ENCODE measurements at places on chromosomes 6 and 20. TPM values are rescaled to one million over a fixed set of nuclear protein-coding genes. Genes with fewer than 3 reads are reported as not detected.
A peak's percentile ranks its signal among the peaks of the same experiment; 100 is the strongest.

DNA sequence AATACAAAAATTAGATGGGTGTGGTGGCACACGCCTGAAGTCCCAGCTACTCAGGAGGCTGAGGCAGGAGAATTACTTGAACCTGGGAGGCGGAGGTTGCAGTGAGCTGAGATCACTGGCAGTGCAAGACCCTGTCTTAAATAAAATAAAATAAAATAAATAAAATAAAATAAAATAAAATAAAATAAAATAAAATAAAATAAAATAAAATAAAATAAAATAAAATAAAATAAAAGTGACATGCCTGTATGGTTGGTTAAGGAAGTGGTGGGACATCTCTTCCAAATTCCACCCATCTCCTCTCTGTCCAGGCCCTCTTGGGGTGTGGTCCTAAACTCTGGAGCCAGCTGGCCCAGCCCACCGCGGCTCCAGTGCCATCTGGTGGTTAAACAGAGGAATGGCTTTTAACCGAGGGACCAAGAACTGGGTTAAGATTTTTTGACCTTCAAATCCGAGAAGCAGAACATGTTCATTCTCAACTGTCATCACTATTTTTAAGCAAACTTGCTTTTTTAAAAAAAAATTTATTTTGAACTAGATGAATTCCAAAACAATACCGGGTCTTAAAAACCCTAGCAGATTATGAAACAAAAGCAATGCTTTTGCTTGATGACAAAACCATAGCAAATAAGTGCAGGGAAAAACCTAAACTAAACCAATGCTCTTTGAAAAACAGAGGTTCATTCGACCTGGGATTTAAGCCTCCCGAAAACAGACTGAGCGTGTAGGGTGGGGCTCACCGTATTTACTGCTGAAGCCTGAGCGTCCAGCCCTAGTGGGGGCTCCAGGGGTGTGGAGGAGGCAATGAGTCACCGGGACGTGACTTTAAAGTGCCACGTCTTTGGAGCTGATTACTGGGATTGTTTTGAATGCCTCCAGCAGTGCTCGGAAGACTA is 68.8 kb downstream of the CDC5L start:
- peak; percentile 64 for DNase-seq

The MEI4 gene
- 0.63 TPM for total RNA-seq

DNA sequence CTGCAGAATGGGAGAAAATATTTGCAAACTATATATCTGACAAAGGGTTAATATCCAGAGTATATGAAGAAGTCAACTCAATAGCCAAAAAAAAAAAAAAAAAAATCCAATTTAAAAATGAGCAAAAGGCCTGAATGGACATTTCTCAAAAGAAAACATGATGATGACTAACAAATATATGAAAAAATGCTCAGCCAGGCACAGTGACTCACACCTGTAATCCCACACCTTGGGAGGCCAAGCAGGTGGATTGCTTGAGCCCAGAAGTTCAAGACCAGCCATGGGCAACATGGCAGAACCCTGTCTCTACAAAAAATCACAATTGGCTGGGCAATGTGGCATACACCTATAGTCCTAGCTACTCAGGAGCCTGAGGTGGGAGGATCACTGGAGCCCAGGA is 2.1 kb upstream of the ECHDC1 start:
- no peak for DNase-seq

DNA sequence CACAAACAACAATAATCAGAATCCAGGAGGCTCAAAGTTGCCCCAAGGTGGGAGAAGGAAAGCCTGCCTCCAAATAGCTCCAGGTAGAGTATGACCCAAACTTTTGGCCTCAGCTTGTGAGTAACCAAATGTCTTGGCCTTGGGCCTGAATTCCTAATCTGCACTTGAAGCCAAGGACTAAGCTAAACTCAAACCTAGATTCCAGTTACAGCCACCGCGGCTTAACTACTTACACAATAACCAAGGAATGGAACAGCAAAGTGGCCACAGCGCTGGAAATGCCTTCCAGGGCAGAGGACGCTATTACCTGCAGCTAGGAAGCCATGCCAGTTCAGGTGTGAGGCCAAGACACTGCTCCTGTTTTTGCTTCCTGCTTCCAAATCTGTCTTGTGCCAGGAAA is 4.6 kb downstream of the NINL start:
- no peak for DNase-seq

The HUS1B gene
- 7.0 TPM for total RNA-seq

- DNase-seq: no peak
Measured at GRCh38 chr6:163408352-163408991, 6.0 kb upstream of the QKI start.

GRCh38 chr6:34484899-34485298 is 19.0 kb downstream of the PACSIN1 start:
- no peak for DNase-seq

DNA sequence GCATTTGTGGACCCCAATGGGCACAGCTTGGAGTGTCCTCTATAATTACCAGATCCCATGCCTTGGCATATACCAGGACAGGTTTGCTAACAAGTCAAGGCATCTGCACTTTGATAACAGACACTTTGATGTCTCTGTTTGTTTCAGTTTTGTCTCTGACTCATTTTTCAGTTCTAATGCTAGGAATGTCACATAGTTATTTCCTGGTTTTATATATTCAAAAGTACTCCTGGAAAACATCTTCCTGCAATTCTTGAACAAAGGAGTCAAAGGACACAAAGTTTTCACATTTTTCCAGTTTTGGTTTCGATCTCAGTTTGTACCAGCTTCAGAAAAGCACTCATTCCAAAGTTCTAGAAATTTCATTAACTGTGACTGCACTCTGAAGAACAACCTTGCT is 188.1 kb downstream of the FOXC1 start:
- DNase-seq: no peak

DNA sequence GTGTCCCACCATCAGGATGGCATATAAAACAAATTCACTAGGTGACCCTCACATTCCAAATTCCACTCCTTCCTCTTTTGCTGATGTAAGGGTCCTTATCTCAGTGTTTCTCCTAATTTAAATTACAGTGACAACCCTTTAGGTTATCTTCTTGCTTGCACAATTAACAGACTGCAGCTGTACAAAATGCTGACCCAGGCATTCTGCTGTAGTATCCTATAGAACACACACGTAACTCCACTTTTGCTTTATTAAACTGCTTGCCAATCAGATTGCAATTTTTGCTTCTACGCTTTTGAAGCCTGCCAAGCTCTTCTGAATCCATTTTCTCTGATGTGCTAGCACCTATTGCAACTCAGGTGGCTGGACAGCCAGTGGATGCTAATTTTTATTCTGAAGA is 950.3 kb downstream of the TFAP2A start:
- DNase-seq: no peak

The MUC22 gene
- not detected for total RNA-seq

- DNase-seq: no peak
Measured at GRCh38 chr6:128339635-128340450, 180.6 kb downstream of the PTPRK start.

DNA sequence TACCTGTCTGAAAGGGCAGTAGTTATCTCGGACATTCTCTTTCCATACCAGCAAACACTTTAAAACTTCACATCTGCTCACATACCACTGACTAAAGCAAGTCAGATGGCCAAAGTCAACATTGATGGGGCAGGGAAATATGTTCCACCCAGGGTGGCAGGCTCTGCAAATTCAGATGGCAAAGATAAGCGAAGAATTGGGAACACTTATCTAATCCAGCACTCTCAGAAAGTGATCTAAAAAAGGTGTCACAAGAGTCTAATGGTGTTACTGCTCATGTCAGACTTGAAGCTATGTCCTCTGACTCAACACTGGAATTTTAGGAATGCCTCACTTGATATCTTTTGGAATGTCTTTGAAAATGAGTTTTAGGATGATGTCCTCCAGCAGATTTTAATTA is 1086.2 kb downstream of the KIF16B start:
- no peak for DNase-seq

- peak; percentile 99 for DNase-seq
Measured at GRCh38 chr6:31497531-31498476, at the start of gene MICB. Gene MICB, plus strand, starts transcription at chr6:31498145. Its CDS starts 49 bp downstream, at chr6:31498194.

DNA sequence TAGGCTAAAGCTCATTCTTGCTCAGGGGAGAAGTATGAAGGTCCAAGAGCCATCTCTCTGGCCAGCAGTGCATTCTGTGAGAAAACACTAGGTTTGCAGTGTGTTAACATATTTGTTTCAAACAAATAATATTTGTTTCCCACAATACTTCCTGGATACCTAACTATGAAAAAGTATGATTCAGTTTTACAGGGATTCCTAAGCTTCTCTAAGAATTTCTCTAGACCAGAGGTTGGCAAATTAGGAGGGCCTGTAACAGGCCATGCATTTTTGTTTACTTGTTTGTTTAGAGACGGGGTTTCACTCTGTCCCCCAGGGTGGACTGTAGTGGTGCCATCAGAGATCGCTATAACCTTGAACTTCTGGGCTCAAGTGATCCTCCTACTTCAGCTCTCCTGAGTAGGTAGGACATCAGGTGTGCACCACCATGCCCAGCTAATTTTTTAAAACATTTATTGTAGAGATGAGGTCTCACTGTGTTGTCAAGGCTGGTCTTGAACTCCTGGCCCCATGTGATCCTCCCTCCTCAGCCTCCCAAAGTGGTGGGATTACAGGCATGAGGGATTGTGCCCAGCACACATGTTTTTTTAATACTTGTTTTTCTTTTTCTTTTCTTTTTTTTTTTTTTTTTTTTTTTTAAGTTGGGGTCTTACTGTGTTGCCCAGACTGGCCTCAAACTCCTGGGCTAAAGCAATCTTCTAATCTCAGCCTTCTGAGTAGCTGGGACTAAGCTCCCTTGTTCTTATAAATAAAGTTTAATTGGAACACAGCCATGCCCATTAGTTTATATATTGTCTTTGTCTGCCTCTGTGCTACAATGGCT is 71.7 kb downstream of the ADGRG6 start:
- DNase-seq: no peak

Measured in GM23338 (cell line).